Vagina (tissue), 2 donors: ENCODE measurements at places on chromosomes 12 and 14. TPM values are rescaled to one million over a fixed set of nuclear protein-coding genes. Genes with fewer than 3 reads are reported as not detected.

The TAPBPL gene
- 21.1 TPM for total RNA-seq

- DNase-seq, result no peak
Observed at GRCh38 chr12:12095021-12095420, 24.3 kb downstream of the BCL2L14 start.

GRCh38 chr14:51337520-51337919, 97.5 kb downstream of the TMX1 start:
- no peak for DNase-seq

DNA sequence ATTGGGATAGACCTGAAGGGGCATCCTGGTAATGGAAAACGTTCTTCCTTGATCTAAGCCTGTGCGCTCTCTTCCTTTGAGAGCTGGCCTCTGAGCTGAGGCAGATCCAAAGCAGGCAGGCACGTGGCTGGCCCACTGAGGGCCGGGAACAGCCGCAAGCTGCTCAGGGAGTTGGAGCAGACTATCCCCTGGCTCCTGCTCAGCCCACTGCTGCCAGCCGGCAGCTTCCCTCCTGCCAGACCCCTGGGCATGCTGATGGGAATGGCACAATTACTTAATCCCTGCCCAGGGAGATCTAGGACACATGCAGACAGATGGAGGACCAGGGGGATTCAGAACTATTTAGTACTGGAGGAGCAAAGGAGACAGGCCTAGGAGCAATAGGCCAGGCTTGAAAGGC, 14.4 kb downstream of the NEUROD4 start:
- DNase-seq, result no peak

- DNase-seq, result no peak
Observed at GRCh38 chr12:47748899-47749298, 9.8 kb downstream of the RAPGEF3 start.

DNA sequence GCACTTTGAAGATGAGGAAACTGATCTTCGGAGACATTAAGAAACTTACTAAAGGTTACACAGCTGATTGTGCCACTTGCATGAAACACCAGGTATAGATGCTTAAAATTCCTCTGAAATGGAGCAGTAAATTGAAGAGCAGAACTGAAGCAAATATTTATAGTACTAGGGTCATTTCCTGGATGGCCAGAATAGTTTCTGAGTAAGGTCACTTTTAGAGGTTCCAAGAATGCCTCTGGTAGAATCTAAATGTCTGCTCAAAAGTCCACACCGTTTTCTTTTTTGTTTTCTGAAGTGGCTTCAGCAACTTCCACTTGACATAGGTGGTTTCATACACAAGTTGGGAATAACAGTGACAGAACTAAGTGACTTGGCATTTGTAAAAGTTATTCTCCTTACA, 19.4 kb downstream of the TPH2 start:
- DNase-seq, result no peak

The HAL gene
- total RNA-seq, result 0.74 TPM

DNA sequence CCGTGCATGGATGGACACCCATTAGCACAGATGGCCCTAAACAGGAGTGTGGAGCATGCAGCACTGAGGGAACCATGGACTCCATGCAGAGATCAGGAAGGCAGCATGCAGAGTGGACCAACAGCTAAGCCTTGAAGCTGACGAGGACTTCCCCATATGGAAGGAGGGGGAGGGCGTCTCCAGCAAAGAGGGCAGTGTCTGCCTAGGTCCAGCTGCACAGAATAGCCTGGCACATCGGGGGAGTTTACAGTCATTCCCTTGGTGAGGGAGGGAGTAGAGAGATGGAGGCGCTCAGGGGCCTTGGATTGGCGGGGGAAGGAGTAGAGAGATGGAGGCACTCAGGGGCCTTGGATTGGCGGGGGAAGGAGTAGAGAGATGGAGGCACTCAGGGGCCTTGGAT, 64.5 kb downstream of the ANKRD9 start:
- no peak for DNase-seq

The NKX2-1 gene
- total RNA-seq, result not detected

The MAP3K9 gene
- total RNA-seq, result 11.5 TPM

GRCh38 chr12:321606-322326, 59.1 kb upstream of the SLC6A13 start:
- DNase-seq, result no peak

DNA sequence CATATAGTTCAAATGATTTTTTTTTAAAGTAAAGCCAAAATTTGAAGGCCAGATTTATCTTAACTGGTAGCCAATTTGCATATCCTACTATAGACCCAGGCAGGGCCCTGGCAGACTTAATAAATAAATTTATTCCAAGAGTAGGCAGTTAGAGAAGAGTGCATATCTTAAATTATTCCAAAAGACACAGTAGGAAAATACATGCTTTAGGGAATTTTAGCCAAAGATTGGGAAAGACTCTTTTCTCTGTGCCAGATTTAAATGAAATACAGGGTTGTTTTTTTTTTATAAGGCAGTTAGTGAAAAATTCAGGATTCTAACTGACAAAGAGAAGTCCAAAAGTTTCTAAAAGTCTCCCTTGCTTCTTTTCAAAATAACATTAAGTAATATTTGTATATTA, 65.5 kb downstream of the ST8SIA1 start:
- DNase-seq, result no peak

DNA sequence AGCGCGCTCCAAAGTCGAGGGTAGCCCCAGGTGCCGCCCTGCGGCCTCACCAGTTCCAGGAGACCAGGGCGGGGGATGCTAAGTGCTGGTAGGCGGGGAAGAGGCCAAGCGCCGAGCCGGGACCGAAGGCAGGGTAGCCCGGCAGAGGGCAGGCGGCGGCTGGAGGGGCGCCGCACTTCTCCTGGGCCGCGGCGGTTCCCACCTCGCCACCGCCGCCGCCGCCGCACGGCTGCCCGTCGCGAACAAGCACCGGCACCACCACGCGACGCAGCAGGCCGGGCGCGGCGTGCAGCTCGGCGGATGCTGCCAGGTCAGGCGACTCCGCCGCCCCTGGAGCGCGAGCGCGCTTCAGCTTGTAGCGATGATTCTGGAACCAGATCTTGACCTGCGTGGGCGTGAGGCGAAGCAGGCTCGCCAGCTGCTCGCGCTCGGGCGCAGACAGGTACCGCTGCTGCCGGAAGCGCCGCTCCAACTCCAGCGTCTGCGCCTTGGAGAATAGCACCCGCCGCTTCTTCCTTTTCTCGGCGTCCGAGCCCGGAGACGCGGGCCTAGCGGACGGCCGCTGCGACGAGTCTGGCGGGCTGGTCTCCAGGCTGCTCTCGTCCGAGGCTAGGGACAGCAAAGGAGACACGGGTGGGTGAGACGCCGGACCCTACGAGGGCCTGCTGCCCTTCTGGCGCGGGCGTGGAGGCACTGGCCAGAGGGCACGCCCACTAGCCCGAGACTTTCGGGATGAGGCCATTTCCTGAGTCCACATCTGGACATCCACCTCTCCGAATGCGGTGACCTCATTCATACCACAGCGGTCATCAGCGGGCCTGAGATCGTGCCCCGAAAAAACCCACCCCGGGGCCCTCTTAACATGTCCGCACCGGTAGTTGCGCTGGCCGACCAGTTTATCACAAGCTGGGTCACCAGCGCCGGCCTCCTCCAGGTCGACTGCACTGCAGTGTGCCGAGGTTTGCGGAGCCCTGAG, 1.3 kb downstream of the NKX2-8 start:
- DNase-seq, result no peak

The SPTB gene
- total RNA-seq, result 0.98 TPM

DNA sequence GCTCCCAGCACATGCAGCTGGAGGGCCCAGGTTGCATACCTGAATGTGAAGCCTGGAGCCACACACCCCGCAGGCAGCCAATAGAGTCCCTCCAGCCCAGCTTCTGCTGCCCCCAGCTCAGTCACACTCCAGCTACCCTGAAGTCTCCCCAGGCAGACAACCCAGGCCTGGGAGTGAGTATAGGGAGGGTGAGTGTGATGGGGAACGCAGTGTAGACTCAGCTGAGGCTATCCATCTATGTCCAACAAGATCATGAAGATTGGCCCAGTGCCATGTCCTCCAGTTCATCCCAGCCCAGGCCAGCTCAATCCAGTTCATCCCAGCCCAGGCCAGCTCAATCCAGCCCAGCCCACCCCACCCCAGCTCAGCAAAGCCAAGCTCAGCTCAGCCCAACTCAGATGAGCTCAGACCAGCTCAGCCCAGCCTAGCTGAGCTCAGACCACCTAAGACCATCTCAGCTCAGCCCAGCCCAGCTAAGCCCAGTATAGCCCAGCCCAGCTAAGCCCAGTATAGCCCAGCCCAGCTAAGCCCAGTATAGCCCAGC, 330.4 kb downstream of the TMEM121 start:
- no peak for DNase-seq
